ENCODE measurements at places on chromosomes 6 and 20.

GRCh38 chr20:9912858-9913434 lies 74.1 kb upstream of the PAK5 start:
- DNase-seq = peak; percentile 30

DNA sequence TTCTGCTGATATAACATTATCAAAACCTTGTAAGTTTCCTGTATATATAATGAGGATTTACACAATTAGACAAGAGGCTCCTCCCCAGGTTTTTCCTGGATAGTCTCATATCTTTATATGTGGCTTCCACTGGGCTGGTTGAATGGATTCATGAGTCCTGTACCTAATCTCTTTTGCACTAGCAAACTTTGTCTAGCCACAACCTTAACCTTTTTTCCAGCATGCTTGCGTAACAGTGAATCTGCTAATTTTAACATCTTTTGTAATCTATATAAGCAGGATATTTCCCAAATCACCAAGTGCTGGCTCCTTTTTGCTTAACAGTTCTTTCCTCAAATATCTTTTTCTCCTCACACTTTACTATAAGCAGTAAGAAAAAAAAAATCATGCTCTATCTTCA lies 153.6 kb downstream of the COL21A1 start:
- DNase-seq = no peak

DNA sequence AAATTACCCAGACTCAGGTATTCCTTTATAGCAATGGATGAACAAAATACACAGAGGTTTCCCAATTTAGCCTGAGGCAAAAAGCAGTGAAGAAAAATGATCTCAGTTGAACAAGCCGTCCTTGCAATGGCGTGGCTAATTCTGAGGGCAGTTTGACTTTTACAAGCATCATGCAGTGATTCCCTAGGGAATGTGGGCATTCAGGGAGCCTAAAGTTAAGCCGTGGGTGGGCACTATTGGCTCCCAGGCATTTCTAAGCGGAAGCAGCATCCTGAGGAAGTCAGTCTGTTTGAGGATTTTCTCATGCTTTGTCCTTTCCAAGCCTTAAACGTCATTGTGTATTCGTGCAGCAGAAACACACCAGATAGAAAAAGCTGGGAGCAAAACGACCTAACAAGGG lies 133.9 kb downstream of the MYLK4 start:
- no peak for DNase-seq

- DNase-seq = no peak
Measured at GRCh38 chr6:8879334-8879733, 444.0 kb upstream of the SLC35B3 start.

GRCh38 chr6:142954844-142955243 lies 9.9 kb upstream of the HIVEP2 start:
- no peak for DNase-seq

DNA sequence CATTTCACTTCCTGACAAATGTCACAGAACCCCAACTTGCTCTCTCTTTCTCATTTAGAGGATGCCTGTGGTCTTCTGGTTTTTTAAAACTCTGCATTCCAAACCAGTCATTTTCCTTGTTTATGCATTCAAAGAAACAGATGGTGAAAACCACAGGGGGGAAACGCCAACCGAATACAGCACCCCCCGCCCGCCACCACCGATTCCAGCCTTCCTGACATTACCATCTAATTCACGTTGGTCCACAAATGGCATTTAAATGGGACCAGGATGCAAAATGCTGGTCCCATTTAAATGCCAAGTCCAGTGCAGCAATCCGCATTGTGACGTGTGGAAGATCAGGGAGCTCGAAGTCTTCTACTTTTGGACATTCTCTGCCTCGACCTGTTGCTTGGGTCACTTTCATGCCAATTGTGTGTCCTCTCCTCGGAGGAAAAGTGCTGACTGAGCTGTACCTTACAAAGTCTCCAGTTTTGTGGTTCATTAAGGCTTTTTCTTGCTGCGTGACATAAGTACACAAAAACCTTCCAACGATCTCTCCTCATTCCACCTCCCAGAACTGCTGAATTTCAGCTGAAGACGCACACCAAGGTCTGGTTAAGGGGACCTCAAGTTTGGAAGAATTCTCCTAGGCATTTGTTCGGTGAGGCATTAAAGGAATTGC lies 35.8 kb downstream of the NEDD9 start:
- no peak for DNase-seq

DNA sequence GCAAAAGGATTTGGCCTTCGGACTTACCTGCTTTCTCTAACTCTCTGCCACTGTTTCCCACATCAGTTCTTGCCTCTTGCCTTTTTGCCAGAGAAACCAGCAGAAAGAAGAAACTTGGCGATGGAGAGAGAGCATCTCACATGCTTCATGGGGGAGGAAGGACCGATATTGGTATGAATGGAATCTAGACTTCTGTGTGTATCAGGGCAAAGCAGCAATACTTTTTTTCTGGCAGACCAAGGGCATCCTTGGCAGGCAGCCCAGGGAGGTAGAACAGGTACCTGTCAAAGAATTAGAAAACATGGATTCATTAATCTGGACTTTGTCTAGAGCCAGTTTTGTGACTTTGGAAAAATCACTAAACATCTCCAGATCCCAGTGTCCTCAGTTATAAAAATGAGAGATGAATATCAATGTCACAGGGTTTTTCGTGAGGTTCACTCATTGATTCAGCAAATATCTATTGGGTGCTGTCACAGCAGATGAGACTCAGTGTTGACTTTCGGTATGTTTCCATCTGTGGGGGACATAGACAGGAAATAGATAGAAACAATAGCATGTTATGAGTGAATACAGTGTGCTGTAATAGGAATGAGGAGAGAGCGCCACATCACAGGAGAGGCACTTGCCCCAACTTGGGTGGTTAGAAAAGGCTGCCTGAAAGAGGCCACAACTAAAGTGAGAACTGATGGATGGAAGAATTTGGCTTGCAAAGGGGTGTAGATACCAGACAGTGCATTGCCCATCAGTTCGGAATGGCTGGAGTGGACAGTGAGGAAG lies 114.1 kb downstream of the CD83 start:
- no peak for DNase-seq

GRCh38 chr6:85561750-85562357 lies 31.8 kb downstream of the SNX14 start:
- DNase-seq = no peak

GRCh38 chr6:76214546-76214945 lies 142.1 kb upstream of the IMPG1 start:
- DNase-seq = no peak

- no peak for DNase-seq
Measured at GRCh38 chr6:63597141-63598048, 25.1 kb downstream of the LOC128125822 start.

DNA sequence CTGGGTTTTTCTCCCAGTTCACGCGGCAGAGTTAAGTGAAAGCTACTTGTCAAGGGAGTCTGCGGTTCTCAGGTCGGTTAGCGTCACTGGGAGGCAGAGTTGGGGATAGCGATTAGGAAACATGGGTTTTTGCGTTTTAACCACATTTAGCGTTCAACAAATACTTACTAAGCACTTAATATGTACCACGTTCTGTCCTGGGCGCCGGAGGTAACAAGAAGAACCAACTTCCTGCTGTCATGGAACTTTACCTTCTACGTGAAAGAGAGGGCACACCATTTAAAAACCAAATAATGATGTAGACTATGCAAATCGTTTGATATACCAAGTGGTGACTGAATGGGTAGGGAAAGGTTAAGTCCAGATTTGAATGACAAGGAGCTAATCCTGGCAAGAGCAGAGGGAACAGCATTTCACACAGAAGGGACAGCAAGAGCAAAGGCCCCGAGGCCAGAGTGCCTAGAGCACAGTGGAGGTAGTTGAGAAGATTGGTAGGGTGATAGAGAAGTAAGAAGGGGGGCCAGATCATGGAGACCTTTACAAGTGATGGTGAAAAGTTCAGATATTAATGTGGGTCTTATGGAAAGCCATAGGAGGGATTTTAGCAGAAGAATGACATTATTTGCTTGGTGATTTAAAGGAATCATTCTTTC lies 744 bp downstream of the RIOK1 start:
- DNase-seq = no peak

DNA sequence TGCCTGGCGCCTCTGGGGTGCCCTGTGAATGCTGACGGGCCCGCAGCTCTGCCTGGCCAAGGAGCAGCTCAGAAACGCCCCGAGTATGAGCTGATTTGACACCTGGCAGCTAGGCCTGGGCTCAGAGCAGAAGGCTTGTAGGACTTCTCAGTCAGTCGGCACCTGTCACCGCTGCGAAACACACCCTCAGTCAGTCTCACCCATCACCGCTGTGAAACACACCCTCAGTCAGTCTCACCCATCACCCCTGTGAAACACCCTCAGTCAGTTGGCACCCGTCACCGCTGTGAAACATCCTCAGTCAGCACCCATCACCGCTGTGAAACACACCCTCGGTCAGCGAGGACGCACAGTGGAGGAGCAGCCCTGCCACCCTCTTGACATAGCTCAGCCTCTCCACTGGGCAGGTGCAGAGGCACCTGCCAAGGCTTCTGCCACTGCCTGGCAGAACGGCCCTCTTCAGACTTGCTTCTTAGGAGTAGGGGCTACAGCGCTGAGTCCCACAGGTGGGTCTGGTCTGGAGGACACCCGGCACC lies 109.0 kb downstream of the PSMB1 start:
- DNase-seq = no peak

GRCh38 chr6:28982476-28983266 lies 22.4 kb downstream of the ZNF311 start:
- no peak for DNase-seq

DNA sequence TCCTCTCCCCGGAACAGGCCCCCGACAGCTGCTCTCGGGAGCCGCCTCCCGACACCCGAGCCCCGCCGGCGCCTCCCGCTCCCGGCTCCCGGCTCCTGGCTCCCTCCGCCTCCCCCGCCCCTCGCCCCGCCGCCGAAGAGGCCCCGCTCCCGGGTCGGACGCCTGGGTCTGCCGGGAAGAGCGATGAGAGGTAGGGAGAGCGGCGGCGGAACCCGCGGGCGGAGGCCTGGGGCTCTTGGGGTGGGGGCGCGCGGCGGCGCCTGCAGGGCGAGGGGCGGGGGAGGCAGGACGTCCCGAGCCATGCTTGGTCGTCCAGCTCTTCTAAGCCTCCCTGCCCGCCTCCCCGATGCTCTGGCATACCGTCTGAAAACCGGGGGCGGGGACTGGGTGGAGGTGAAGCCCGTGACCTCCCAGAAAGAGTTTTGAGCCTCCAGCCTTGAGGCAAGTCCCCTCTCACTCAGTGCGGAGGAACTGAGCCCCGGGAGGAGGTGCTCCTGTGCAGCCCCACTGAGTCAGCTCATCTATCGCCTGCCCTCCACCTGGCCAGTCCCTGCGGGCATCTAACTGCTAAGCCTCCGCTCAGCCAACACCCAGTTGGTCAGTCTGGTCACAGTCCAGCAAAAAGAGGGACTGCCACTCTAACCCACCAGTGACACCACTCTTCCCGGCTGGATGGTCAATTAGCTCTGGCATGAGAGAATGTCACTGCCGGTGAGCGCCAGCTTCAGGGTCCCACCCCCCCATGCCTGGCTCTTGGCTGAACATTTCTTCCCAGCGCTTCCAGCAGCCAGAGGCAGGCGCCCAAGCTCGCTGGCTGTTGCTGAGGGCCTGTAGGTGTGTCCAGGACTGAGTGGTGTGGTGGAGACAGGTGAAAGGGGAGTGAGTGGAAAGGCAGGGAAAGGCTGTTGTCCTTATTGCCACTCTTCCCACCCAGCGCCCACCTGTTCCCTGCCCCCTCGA lies 482 bp downstream of the DDR1 start:
- peak; percentile 33 for DNase-seq

DNA sequence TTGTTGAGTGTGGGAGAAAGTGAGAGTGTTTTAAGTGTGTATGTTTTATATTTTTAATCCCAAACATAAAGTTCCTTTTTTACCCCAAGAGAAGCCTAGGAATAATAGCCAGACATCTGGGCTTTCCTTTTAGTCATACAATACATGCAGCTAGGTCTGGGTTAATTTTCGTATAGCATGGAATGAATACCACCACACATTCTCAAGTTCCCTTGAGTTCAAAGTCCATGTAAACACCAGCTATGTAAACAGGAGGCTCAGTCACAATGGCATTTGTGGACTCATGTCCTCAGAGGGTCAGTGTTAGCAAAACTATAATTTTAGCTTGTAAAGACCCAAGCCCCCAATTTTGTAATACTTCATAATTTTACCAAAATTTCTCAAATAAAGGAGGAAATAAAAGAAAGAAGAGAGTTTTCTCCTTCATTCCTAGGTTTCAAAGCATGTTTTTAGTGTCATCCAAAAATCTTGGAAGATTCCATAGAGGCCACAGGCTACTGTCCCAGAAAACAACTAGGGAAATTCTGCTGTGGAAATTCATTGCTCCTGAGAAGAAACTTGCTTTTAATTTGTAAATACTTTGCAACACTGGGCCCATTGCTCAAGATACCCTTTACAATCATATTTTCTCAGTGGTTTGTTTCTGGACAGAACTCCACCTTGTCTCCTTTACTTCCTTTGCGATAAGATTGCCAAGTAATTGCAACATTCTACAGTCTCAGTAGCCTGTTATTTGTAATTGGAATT lies 671.2 kb downstream of the COL12A1 start:
- no peak for DNase-seq

DNA sequence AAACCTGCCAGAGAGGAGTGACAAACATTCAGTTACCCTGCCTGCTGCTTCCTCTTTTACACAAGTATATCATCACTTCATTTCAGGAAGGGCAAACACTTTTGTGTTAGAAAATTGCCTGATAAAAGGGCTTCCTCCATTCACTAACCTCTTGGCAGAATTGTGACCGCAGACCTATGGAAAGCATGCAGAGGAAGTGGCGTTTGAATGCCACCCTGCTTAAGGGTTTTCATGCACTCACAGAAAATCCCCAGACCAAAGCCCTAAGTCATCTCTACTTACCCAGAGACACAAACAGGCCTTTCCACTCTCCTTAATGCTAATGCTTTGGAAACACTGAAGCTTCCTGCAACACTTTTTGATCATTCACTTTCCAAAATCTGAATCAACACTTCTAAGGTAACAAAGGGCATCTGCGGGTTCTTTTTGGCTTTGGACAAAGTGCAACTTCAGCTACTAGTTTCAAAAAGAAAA lies 22.1 kb upstream of the RALGAPA2 start:
- DNase-seq = no peak

- no peak for DNase-seq
Measured at GRCh38 chr6:133724726-133725125, 164.2 kb upstream of the TCF21 start.

DNA sequence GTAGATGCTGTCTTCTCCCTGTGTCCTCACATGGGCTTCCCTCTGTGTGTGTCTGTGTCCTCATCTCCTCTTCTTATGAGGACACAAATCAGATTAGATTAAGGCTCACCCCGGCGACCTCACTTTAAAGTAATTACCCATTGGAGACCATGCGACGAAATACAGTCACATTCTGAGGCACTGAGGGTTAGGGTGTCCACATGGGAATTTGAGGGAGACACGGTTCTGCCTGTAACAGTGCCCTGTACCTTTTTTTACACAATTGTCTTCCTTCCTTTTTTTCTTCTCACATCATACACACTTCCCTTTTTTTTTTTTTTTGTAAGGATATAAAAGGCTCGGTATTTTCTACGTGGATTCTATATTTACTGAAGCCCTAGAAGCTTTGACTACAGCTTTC lies 48.9 kb downstream of the DEK start:
- no peak for DNase-seq

DNA sequence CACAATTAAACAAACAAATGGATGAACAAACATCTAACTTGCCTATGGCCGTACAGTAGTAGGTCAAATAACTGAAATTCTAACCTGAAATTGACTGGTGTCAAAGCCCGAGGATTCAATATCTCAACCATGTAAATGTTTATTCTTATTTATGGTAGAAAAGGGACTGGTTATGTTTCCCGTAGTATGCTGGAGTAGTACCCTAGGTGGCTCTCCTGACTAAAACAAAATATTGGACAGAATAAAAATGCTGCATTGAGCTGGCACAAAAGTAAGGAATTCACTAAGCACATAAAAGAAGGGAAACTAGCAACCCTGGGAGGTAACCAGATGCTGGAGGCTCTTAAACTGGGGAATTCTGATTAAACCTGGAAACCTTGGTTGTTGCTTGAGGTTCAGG lies 117.1 kb upstream of the PREP start:
- DNase-seq = no peak

Data from stimulated activated CD4-positive, alpha-beta T cell treated with anti-CD3 and anti-CD28 coated beads, Interleukin-4, amount 100 ng/mL, for 24 hours (primary cell).